ENCODE measurements at places on chromosomes 4 and X. TPM values are rescaled to one million over a fixed set of nuclear protein-coding genes. Genes with fewer than 3 reads are reported as not detected.

ZC4H2 gene
- 7.3 TPM for total RNA-seq

SPATA4 gene
- total RNA-seq, result not detected

DCUN1D4 gene
- total RNA-seq, result 42.8 TPM

DNA sequence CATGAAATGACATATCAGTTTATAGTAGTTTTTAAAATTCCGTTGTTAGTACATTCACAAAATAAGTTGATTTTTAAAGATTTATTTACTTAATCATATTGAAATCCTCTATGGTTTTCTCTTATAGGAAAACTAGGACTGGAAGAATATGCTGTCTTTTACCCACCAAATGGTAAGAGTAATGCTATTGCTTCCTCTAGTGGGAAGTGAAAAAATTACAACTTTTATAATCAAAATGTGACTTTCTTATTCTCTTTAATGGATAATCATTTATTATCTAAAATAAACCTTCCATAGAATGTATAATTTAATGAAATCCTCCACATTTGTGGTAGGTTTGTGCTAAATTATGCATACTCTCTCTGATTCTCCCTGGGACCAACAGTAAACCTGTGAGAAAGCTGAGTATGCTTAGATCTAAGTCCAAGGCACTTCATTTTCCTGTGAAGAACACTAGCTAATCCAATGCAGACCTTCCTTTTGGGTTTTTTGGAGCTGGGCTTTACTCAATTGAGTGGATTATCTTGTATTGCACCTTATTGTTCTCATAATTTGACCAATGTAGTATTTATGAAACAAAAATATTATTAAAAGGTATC lies 136.2 kb downstream of the TBC1D19 start:
- H3K4me3 ChIP-seq, result no peak overlapping the region
- no peaks in the 10 kb centered on the region for H3K27me3 ChIP-seq
- H3K4me1 ChIP-seq, result no peaks in the 10 kb centered on the region
- no peaks in the 10 kb centered on the region for H3K36me3 ChIP-seq
- no peak for DNase-seq
- H3K27ac ChIP-seq, result no peak overlapping the region

DNA sequence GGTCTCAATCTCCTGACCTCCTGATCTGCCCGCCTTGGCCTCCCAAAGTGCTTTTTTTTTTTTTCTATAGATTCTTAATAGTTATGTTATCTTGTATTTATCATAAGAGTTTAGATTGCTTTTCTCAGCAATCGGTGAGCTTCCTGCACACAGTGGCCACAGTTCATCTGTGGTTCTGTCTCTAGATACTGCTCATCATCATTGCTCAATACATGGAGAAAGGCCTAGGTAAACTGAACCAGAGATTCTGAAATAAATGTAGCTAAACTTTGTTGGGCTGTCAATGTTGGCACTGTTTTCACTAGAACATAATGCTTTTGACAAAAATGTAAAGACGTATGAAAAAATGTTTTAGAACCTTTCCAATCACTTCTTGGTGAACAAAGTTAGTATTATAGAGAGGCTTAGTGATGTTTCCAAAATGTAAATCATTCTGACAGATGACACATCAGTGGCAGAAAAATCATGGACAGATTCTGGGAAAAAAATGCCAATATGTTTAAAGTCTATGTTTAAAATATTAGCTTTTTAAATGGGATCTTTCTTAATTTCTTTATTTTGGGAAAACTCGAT lies 50.0 kb upstream of the LIMCH1 start:
- H3K4me1 ChIP-seq, result peaks cover 22% of the 10 kb centered on the region
- no peaks in the 10 kb centered on the region for H3K36me3 ChIP-seq
- H3K27ac ChIP-seq, result no peak overlapping the region
- H3K4me3 ChIP-seq, result no peak overlapping the region

DNA sequence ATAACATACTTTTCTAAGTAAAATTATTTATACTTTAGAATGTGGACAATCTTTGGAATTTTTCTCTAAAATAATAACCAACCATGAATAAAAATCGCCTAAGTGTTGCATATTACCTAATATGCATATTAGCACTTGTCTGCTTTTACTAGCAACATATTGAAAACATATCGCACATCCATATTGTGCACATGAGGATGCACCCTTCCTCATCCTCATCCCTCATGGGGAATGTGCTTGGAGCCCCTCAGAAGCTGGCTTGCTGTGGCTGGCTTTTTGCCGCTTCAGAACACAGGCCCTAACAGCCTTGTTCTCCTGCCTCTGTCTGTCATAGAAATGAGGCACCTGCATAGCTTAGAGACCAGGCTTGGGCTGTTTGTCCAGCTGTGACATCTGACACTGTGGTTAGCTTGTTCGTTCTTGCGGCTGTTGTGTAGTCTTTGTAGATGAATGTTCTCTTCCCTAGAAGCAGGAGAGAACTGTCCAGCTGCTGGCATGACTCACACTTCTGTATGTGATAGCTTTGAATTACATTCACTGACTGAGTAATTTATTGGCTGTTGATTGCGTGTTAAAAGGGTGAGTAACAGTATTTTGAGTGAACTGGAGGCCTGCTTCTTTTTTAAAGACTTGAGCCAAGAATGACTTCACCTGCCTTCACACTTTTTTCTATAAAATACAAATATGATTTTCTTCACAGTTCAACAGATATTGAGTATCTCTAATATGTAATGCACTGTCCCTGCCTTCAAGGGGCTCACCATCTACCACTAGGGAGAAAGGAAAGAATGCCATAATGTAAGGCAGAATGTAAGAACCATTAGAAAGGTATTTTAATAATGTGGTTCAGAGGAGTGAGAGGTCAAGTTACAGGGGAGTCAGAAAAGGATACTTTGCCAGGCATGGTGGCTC lies 81.9 kb downstream of the HMGB2 start:
- H3K36me3 ChIP-seq, result no peaks in the 10 kb centered on the region
- peak; percentile 46 for DNase-seq
- H3K27ac ChIP-seq, result peak overlapping the region; percentile 0

GRCh38 chr4:25525896-25526295 lies 129.8 kb upstream of the SLC34A2 start:
- H3K27me3 ChIP-seq, result no peaks in the 10 kb centered on the region
- H3K27ac ChIP-seq, result no peak overlapping the region
- H3K4me3 ChIP-seq, result no peak overlapping the region

- H3K36me3 ChIP-seq, result no peaks in the 10 kb centered on the region
- no peak overlapping the region for H3K27ac ChIP-seq
- DNase-seq, result no peak
- no peaks in the 10 kb centered on the region for H3K27me3 ChIP-seq
- H3K4me3 ChIP-seq, result no peak overlapping the region
- no peaks in the 10 kb centered on the region for H3K4me1 ChIP-seq
Observed at GRCh38 chr4:8325291-8325973, 55.9 kb downstream of the HTRA3 start.

DNA sequence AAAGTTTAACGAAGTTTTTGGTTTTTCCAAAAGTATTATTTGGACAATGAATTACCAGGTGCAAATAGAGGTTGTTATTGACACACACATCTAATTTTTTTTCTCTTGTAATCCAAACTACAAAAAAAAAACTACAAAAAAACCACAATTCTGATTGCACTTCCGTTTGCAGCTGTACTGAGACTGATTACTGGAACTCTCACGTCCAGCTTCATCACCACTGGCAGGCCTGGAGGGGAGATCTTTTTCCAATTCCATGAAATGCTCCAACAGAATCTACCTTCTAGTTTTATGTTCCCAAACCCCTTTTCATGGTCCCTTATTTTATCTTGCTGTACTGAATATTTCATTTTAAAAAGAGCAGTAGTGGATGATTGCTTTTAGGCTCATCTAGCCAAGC lies 1118.3 kb downstream of the C4orf33 start:
- no peaks in the 10 kb centered on the region for H3K27me3 ChIP-seq
- H3K4me1 ChIP-seq, result no peaks in the 10 kb centered on the region
- no peaks in the 10 kb centered on the region for H3K36me3 ChIP-seq
- DNase-seq, result no peak

Data from Caco-2 (cell line).